ENCODE measurements at places on chromosomes 12 and 14. TPM values are rescaled to one million over a fixed set of nuclear protein-coding genes. Genes with fewer than 3 reads are reported as not detected.

Gene MFAP5
- not detected for total RNA-seq

Gene VRK1
- 74.3 TPM for total RNA-seq

Gene DPY19L2
- 0.91 TPM for total RNA-seq

Gene ESRRB
- not detected for total RNA-seq

Gene KRT80
- total RNA-seq = not detected

Gene PPP2R5E
- 32.5 TPM for total RNA-seq

Gene ZDHHC22
- not detected for total RNA-seq

Gene NOVA1
- not detected for total RNA-seq

Gene ABCD2
- total RNA-seq = 8.6 TPM

Gene NPFF
- total RNA-seq = not detected

Data from activated naive CD4-positive, alpha-beta T cell treated with anti-CD3 and anti-CD28 coated beads for 36 hours (primary cell).